Midbrain (tissue), 1 donor: ENCODE measurements at places on chromosomes 5 and 9.

GRCh38 chr5:31158686-31159085 is 34.8 kb upstream of the CDH6 start:
- DNase-seq = no peak

- DNase-seq = peak; percentile 30
These were observed at the start of gene WNK2 for GRCh38 chr9:93183663-93184431. WNK2 (plus strand) TSS chr9:93184139; CDS start chr9:93184930, 791 bp downstream.

DNA sequence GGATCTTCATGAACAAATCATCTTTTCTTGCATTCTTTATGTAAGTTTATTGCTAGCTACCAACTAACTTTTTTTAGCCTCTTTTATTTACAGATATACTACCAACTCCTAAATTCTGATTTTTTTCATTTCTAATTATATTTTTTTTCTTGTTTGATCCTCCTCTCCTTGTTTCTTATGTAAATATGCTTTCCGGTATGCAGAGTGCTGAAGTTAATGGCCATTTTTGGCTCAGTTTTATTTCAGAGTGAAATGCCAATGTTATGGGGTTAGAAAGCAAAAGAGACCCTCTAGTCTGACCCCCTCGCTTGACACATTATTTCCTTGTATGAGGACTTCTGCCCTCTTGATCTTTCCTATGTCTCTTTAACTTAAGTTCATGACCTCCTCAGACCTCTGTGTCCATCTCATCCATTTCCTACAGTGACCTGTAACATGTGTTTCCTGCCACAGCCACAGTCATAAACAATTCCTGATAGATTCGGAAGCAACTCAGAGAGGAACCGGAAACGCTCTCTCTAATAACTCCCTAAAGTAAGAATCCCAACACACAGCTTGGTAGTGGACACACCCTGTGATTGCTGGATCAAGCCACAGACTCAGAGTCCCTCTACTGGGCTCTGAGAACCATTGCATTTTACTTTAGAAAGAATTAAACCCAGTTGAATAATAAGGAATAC is 42.9 kb upstream of the AFAP1L1 start:
- DNase-seq = peak; percentile 60

- peak; percentile 28 for DNase-seq
These were observed 2.7 kb upstream of the MYMK start for GRCh38 chr9:133527444-133527920.

DNA sequence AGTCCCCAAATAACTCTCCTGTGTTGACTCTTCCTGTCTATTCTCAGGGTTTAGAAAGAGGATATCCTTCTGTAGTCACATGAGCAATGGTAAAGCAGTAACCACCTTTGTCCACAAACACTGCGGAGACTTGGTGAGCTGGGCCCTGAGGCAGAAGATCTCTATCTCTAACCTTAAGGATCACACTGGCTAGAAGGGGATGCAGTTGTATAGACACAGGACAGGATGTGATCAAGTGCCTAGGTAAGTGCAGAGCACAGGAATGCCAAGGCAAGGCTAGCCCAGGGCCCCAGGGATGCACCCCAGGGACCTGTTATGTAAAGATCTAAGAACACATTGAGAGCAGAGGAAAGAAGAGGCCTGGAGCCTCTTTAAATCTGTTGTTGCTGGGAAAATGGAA is 610.5 kb downstream of the IRX1 start:
- no peak for DNase-seq

DNA sequence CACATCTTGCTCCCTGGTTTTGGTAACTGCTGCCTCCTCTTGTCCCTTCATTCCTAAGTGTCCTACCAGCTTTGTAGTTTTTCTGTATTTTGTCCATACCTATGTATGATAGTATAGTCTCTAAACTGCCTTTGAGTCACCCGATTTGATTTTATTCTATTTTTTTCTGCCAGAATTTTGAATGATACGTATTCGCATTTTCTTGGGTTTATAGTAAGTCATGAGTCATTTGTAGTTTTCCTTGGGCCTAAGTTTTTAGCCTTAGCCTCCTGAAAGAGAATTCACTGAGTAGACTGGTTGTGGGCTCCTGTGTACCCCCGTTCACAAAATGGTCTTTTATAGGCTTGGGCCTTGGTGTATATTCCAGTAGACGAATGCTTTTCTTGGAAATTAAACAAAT is 59.6 kb downstream of the LRRTM2 start:
- no peak for DNase-seq

DNA sequence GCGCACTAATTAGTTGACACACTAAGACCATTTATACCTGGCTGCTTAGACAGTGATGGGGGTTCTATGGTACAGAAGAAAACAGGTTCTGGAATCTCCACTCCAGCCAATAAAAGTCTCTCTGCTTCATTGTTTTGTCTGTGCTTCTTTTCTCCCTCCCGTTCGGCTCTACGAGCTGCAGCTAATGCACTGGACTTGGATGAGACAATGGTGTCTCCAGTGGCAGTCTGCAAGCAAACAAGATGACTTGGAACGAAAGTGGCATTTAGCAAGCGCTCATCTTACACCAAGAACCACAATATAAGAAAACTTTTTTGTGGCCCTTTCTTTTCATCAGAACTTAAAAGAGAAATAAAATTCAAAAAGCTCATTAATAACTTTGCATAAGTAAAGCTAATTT is 30.2 kb downstream of the GFM2 start:
- peak; percentile 41 for DNase-seq

- no peak for DNase-seq
These were observed 182.8 kb downstream of the SPOCK1 start for GRCh38 chr5:137316346-137316736.

- no peak for DNase-seq
These were observed 51.5 kb downstream of the ZFAND5 start for GRCh38 chr9:72313507-72313906.

GRCh38 chr5:57111993-57112392 is 61.9 kb upstream of the GPBP1 start:
- no peak for DNase-seq
